ENCODE measurements at places on chromosomes 4 and X.

DNA sequence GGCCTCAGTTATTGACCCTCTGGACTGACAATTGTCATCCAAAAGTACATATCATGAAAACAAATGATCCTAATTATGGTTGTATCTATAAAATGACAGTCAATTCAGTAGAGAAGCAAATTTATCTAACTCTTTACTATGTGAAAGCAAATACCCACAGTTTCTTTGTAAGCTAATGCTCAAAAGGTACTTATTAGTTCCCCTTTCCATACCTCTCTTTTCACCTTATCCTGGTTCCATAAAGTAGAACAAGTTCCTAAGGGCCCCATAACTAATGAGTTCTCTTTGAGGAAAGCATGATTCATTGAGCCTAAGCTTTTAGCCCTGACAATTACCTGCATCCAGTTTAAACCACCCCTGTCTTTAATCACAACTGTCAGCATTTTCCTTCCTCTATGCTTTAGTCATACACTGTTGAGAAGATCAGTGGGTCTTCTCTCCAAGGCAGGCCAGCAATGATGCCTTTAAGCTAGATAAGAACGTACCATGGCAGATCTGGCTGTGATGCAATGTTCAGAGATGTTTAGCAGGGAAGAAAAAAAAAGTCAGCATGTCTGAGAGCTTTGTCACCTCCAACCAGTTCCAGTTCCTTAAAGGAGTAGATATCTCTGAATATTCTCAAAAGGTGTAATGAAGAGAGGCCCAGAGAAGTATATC, 179.7 kb upstream of the RASGEF1B start:
- no peak for DNase-seq

GRCh38 chr4:123706973-123707372, 310.4 kb downstream of the SPRY1 start:
- no peak for DNase-seq

DNA sequence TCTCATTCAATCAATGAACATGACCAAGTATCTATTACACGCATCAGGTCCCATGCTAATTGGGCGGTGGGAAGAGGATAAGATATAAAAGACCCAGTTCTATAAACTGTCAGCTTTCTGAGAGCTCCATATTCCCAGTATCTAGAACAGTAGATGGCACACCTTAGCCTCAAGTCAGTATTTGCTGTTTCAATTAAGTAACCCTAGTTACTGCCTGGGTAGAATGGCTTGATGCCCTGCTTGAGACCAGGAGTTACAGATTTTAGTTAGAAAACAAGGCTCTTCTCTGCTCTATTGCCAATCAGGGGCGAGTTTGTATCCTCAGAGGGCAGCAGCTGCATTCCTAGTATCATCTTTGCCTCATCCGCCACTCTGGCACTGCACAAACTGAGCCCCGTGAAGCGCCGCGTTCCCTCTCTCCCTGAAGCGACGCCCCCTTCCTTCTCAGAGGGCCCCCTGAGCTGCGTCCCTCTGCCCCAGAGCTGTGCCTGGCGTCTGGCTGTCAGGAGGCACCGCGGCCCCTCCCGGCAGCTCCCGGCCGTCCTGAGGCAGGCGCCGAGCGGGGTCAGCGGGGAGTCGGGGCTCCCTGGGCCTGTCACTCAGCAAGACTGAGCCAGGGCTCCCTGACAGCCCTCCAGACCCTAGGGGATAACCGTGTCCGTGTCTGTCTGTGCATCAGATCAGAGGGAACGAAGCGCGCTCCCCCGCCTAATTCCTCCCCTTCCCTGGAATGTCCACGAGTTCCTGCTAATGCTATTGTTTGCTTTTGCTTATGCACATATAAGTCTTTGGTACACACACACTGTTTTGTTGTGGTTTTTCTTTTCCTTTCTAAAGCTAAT, 212.4 kb upstream of the TTC29 start:
- no peak for DNase-seq

- DNase-seq: peak; percentile 32
Observed at GRCh38 chr4:76301068-76301774, 5.3 kb upstream of the STBD1 start.

GRCh38 chr4:118825799-118826198, 10.1 kb downstream of the SEC24D start:
- no peak for DNase-seq

GRCh38 chr4:100696531-100696930, 178.7 kb upstream of the EMCN start:
- no peak for DNase-seq

DNA sequence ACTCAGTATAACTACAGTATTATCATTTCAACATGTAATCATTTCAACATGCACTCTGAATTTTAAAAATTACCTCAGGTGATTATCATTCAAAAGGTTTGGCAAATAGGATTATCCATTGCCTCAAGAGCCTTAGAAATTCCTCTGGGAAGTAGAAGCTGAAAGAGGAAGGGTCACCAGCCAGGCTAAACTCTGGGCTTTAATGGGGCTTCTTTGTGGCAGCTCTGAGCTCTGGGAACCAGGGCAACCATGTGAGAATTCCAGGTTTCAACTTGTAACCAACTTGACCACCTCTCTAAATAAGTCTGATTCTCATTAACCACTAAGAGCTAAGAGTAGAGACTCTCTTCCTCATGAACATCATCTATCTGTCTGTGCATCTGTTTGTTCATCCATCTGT, 117.2 kb upstream of the MED14 start:
- DNase-seq: no peak

- DNase-seq: no peak
Observed at GRCh38 chr4:37993806-37994205, 33.6 kb downstream of the PTTG2 start.

- DNase-seq: no peak
Observed at GRCh38 chr4:101910786-101911373, 120.3 kb downstream of the BANK1 start.

DNA sequence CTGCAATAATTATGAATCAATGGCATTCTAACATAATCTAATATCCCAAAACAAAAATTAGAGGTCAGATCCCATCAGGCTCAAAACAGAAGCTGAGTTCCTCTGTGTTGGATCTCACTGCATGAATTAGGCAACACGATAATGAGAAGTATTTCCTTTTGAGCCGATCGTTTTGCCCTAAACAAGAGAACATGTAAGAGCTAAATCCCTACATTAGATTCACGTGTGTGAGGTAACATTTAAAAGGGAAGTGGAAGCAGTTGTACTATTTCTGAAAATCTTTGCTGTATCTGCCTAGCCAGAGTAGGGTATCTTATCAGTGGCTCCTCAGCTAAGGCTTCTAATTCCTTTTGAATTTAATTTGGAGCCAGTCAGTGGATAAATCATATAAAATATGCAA, 115.6 kb downstream of the C4orf51 start:
- DNase-seq: no peak

GRCh38 chrX:71910986-71911730, 513 bp downstream of the NHSL2 start:
- no peak for DNase-seq

GRCh38 chr4:139584013-139584412, 28.0 kb upstream of the SETD7 start:
- DNase-seq: no peak

GRCh38 chr4:89739311-89739988, 97.5 kb downstream of the SNCA start:
- DNase-seq: no peak

- DNase-seq: no peak
Observed at GRCh38 chr4:47661741-47662140, 176.1 kb downstream of the CORIN start.

- DNase-seq: no peak
Observed at GRCh38 chr4:168633064-168633463, 136.2 kb downstream of the PALLD start.

- no peak for DNase-seq
Observed at GRCh38 chrX:21989384-21989783, 42.7 kb upstream of the PHEX start.

- no peak for DNase-seq
Observed at GRCh38 chrX:149511081-149511480, 6.0 kb upstream of the IDS start.

GRCh38 chr4:65599340-65599739, 70.9 kb downstream of the EPHA5 start:
- DNase-seq: no peak

- DNase-seq: no peak
Observed at GRCh38 chr4:183909801-183910200, 4.7 kb downstream of the STOX2 start.

DNA sequence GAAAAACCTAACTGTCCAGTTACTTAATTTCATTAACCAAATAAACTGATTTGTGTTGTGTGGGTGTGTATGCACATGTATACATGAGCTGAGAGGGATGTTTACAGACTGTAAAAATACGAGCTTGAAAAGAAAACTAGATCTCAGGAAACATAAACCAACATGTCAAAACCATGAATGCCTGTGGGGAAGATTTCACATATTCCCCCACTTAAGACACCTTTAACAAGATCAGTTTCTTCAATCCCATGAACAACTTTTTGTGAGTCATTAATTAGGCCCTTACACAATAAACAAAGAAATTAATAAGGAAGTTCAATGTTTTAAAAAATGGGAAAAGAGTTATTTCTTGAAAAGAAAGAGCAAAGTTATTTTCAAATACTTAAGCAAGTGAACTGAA, 170.8 kb downstream of the ZNF674 start:
- DNase-seq: no peak

- no peak for DNase-seq
Observed at GRCh38 chrX:44344687-44345086, 1.2 kb upstream of the EFHC2 start.

GRCh38 chr4:89922848-89923416, 28.3 kb downstream of the MMRN1 start:
- DNase-seq: no peak

- DNase-seq: no peak
Observed at GRCh38 chrX:154596290-154596929, 11.5 kb downstream of the CTAG1A start.

DNA sequence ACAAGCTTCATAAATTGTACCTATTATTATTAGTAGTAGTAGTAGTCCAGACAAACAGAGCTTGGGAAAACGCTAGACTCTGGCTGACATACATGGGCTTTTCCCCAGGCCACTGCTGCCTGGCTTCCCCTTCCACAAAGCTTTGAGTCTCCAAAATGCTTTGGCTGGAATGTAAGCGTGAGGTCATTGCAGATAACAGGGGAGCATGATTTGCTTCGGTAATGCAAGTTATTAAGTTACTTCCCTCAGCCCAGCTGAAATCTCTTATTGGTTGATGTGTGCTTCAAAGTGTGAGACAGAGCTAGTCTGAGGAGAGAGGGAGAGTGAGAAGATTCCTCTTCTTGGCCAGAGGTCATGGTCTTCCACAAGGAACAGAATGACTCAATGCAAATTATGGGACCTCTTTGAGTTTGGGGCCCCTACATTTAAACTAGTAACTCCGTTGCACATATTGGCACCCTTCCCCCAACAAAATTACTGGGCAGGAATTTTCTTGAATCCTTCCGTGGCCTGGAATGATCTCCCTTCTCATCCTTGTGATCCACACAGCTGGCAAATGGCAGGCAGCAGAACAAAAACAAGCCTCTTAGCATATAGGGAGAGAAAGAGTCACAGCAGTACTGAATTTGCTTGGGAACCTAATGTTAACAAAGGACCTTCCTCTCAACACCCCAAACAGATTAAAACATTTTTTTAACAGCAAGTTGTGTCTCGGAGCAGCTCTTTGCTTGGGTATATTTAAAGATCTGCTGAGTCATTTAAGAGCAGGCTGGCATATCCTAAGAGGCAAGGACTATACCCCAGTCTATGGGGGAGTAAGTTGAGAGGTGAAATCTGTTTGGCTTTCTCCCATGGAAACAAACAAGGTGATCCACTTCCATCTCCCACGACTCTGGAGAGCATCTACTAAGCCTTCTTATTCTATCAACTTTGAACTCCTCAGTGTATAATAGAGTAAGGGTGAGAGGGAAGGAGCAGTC, 19.9 kb downstream of the AR start:
- no peak for DNase-seq

DNA sequence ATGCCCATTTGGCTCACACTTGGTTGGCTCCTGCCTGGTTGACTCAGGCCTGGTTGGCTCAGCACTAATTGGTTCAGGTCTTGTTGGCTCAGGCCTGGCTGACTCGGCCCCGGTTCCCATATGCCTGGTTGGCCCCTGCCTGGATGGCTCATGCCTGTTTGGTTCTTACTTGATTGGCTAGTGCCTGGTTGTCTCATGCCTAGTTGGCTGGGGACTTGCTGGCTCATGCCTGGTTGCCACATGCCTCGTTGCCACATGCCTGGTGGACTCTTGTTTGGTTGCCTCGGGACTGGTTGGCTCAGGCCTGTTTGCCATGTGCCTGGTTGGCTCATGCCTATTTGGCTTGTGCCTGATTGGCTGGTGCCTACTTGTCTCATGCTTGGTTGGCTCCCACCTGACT, 103.7 kb downstream of the APOOL start:
- no peak for DNase-seq

DNA sequence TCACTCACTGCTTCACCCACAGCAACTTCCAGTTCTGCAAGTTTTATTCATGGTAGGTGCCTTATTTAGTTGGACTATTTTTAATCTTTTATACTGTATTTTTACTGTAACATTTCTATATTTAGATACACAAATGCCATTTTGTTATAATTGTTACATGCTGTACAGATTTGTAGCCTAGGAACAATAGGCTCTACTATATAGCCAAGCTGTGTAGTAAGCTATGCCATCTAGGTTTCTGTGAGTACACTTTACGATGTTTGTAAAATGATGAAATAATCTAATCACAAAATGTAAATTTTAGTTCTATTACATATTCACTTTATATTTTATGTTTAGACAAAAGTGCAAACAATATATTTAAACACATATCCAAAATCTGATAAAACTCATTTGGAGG, 1187.8 kb downstream of the TECRL start:
- no peak for DNase-seq

DNA sequence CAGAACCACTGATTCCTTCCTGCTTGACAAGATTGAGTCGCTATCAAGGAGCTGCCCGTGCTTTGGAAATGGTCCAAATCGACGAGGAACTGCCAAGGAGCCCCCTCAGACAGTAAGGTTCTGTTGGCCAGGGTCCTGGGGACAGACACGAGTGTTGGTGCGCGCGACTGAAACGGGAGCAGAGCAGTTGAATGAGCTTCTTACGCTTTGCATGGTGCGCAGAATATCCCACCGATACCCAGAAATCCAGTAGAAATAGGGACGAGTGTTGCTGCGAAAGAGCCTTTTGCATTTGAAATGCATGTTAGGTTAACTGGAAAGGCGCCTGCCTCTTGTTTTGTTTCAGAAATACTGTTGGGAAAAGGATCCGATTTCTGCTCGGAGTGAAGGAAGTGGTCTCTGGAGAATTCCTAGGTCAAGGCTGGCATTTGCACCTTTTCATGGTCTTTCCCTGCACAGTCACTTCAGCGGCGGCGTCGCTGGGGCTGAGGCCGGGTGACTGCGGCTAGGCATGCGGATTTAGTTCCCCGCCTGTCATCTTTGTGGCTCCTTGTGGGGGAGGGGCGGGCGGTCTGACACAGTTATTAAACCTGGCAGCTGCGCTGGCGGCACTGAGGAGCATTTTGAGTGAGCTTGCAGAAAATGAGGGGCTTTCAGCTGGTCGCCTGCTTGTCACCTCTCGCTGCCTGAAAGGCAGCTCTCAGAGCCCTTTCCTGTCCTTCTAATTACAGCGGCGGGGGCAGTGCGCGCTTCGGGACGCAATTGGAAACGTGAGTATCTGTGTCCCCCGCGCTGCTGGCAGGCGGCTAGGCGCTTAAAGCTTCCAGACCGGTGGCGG, 51.5 kb upstream of the TRIM2 start:
- DNase-seq: no peak

- DNase-seq: no peak
Observed at GRCh38 chr4:179880756-179881155, 2362.4 kb upstream of the TENM3 start.

- DNase-seq: no peak
Observed at GRCh38 chrX:152646961-152647360, 9.3 kb downstream of the GABRQ start.

- no peak for DNase-seq
Observed at GRCh38 chrX:100208076-100208475, 202.0 kb downstream of the PCDH19 start.
